ENCODE measurements at places on chromosomes 16 and 17. TPM values are rescaled to one million over a fixed set of nuclear protein-coding genes. Genes with fewer than 3 reads are reported as not detected.

The TMIGD1 gene
- not detected for total RNA-seq

The STAT5B gene
- total RNA-seq = 27.0 TPM

DNA sequence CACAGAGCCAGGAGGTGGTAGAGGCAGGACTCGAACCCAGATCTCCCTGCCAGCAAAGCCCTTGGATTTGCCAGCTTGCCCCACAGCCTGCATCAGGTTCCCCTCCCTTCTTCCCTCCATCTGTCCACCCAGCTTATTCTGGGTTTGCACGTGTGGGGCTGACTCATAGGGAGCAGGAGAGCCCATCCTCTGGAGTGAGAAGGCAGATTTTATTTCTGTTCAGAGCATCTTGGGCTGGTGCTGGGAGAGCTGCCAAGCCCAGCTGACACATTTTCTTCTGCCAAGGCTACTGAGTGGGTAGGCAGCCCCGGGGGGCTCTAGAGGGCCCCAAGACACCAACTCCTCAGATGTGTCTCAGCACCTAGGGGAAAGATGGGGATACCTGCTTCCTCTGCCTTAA lies 106.3 kb upstream of the CRHR1 start:
- DNase-seq = no peak
- no peak overlapping the region for H3K27ac ChIP-seq
- H3K4me1 ChIP-seq = no peaks in the 10 kb centered on the region
- H3K4me3 ChIP-seq = no peak overlapping the region

DNA sequence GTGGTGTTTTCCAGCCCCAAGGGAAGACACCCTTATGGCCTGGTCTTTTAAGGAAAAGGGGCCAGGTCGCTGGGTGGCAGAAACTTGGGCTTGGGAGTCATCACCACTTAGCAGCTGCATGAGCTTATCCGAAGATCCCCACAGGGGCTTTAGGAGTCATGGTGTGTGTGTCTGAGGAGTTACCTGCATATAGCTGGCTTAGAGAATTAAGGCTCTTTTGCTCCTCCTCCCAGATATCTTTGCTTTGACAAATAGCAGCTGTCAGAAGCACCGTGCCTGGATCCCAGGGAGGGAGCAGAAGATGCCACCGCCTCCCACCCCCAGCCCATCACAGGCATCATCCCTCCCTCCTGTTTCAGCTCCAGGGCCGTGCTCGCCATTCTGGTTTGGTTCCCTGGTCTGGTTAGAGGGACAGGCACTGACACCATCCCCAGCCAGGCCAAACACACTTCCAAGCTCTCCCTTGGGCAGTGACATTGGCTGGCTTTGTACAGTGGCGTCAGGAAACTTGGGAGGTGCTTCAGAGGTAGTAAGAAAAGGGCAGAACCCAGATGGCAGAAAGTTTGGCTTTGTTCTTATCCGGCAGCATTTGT lies 17.4 kb downstream of the LDHD start:
- DNase-seq = no peak
- no peaks in the 10 kb centered on the region for H3K27me3 ChIP-seq
- H3K27ac ChIP-seq = peak overlapping the region; percentile 15
- H3K36me3 ChIP-seq = peaks cover 21% of the 10 kb centered on the region
- H3K4me1 ChIP-seq = peaks cover 30% of the 10 kb centered on the region

DNA sequence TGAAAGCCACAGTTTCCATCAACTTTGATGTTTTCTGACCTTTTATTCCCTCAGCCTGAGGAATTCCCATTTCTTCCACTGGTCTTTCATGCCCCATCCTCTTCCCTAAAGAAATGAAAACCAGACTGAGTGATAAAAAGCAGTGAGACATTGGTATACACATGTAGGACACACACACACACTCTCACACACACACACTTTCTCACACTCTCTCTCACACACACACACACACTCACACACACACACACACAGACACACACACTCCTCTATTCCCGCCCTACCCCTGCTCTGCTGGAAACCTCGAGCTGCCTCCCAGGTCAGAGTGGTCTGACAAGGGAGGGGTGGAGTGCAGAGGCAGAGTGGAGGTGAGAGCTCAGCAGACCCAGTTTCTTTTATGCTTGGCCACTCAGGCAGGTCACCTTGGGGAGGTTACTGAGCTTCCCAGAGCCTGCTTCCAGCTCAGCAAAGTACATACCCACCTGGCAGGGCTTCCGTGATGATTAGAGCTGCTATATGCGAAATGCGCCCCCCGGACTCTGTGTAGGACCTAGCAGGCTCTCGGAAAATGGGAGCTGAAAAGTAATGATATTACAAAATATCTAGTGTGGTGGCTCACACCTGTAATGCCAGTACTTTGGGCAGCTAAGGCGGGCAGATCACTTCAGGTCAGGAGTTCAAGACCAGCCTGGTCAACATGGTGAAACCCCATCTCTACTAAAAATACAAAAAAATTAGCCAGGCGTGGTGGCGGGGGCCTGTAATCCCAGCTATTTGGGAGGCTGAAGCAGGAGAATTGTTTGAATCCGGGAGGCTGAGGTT lies 30.7 kb downstream of the CCR7 start:
- no peak for DNase-seq
- no peak overlapping the region for H3K4me3 ChIP-seq
- H3K27ac ChIP-seq = no peak overlapping the region
- H3K4me1 ChIP-seq = peaks cover 39% of the 10 kb centered on the region
- no peaks in the 10 kb centered on the region for H3K36me3 ChIP-seq

The BCO1 gene
- not detected for total RNA-seq

DNA sequence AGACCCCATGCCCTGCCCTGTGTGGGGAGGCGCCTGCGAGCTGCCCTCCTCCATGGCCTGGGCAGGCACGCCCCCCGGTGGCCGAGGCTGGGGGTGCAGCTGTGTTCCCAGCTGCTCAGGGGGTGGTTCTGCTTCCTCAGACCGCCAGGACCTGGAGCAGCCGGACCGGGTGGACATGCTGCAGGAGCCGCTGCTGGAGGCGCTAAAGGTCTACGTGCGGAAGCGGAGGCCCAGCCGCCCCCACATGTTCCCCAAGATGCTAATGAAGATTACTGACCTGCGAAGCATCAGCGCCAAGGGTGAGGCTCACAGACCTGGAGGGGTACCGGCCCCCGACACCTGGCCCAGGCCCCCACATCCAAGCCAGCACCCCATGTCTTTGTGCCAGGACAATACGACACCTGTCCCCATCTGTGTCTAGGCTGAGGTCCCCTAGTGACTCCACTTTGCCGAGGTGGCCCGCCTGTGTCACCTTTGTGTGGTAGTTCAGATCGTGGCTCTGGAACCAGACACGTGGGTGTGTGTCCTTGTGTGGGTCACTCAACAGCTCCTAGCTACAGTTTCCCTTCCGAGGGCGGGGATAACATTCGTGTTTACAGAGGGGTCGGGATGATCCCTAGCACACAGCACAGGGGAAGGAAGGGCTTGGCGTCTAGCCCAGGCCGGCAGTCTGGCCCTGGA lies 9.3 kb downstream of the GJD3 start:
- H3K36me3 ChIP-seq = peaks cover 70% of the 10 kb centered on the region
- peaks cover 3% of the 10 kb centered on the region for H3K27me3 ChIP-seq
- peak overlapping the region; percentile 45 for H3K27ac ChIP-seq
- H3K4me1 ChIP-seq = peaks cover 65% of the 10 kb centered on the region
- peak; percentile 77 for DNase-seq
- H3K4me3 ChIP-seq = no peak overlapping the region

The MRPL27 gene
- 81.5 TPM for total RNA-seq

DNA sequence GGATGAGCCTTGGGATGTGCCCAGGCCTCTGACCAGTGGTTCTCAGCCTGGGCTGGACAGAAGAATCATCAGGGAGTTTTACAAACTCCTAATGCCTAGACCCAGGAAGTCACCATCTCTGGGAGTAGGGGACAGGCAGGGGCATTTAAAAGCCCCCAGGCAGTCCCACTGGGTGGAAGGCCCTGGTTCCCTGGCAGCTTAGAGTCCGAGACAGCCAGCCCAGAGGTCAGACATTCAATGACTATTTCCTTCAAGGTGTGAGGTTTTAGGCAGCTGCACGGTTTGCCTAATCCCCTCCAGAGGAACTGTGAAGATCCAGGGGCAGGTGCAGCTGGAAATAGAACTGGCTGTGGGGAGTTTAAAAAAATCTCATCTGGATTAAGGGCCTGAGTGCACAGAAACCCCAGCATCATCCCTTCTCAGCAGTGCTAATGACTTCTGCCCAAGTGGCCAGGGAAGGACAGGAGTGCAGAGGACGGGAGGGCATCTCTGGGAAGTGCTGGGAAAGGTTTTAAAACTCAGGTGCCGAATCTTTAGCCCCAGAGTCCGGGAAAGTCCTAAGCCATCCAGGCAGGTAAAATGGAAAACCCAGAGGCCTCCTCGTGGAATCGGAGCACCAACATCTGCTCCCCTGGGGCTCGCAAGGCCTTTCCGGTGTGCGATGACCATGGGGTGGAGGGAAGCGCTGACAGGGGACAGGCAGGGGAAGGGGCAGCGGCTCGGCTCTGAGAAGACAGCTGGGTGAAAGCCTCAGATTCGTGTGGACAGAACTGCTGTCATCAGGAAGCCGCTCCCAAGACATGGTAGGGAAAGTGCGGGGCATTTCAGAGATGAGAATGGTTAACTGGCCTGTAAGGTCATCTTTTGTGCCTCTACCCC lies 1.5 kb upstream of the LGALS3BP start:
- H3K36me3 ChIP-seq = peaks cover 10% of the 10 kb centered on the region
- H3K27me3 ChIP-seq = no peaks in the 10 kb centered on the region
- peaks cover 48% of the 10 kb centered on the region for H3K4me1 ChIP-seq

GRCh38 chr16:49498264-49498663 lies 124.7 kb downstream of the C16orf78 start:
- no peak overlapping the region for H3K27ac ChIP-seq
- H3K27me3 ChIP-seq = no peaks in the 10 kb centered on the region
- peaks cover 3% of the 10 kb centered on the region for H3K36me3 ChIP-seq
- no peak for DNase-seq

The CCL17 gene
- total RNA-seq = not detected

The TBC1D3E gene
- total RNA-seq = not detected

- no peaks in the 10 kb centered on the region for H3K4me1 ChIP-seq
- no peak overlapping the region for H3K27ac ChIP-seq
- no peak overlapping the region for H3K4me3 ChIP-seq
Measured at GRCh38 chr16:66020046-66020445, 346.4 kb upstream of the CDH5 start.

The HCRT gene
- total RNA-seq = 0.13 TPM

DNA sequence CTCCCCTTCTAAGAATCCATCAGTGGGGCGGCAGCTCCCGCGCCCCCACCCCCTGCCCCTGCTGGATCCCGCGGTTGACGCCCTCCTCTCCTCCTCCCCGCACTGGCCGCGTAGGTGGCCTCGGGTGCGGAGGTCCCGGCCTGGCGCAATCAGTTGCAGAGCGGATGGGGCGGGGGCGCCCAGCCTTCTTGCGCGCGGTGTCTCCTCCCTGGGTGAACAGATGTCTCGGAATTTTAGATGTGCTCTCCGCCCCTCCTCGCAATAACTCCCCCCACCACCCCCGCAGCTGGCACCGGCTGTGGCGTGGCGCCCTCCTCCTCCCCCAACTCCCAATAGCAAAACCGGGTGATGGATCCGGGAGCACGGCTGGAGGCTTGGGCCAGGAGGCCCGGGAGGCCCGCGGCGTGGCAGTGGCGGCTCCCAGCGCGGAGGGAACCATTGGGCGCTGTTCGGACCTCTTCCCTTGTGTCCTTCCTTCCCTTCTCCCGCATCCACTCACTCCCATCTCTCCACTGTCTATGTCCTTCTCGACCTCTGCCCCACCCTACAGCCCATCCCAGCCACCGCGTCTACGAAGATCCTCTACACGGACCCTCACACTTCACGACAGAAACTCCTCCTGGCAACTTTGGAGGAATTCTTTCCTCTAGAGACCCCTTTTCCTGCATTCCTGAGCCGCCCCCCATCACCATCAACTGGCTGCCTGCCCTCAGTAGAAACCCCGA lies 11.0 kb downstream of the NEUROD2 start:
- peaks cover 88% of the 10 kb centered on the region for H3K27me3 ChIP-seq
- H3K4me3 ChIP-seq = no peak overlapping the region
- no peak overlapping the region for H3K27ac ChIP-seq
- H3K36me3 ChIP-seq = no peaks in the 10 kb centered on the region
- no peak for DNase-seq

- H3K4me3 ChIP-seq = no peak overlapping the region
- H3K4me1 ChIP-seq = no peaks in the 10 kb centered on the region
- no peak for DNase-seq
- no peaks in the 10 kb centered on the region for H3K36me3 ChIP-seq
- peaks cover 5% of the 10 kb centered on the region for H3K27me3 ChIP-seq
- H3K27ac ChIP-seq = no peak overlapping the region
Measured at GRCh38 chr16:4915226-4915761, 21.7 kb downstream of the PPL start.

- H3K4me3 ChIP-seq = no peak overlapping the region
- no peaks in the 10 kb centered on the region for H3K4me1 ChIP-seq
- no peak overlapping the region for H3K27ac ChIP-seq
Measured at GRCh38 chr17:45756266-45756991, 27.7 kb upstream of the CRHR1 start.

The ITPRIPL2 gene
- total RNA-seq = 17.8 TPM

- H3K36me3 ChIP-seq = no peaks in the 10 kb centered on the region
- H3K4me1 ChIP-seq = peaks cover 22% of the 10 kb centered on the region
- no peak for DNase-seq
- H3K4me3 ChIP-seq = no peak overlapping the region
Measured at GRCh38 chr17:10091046-10091445, 107.4 kb downstream of the GAS7 start.

- H3K36me3 ChIP-seq = peaks cover 76% of the 10 kb centered on the region
- peaks cover 69% of the 10 kb centered on the region for H3K4me1 ChIP-seq
- no peak overlapping the region for H3K4me3 ChIP-seq
- H3K27ac ChIP-seq = no peak overlapping the region
Measured at GRCh38 chr16:31083556-31083955, 5.2 kb downstream of the PRSS53 start.

The GUCY2D gene
- total RNA-seq = under 0.01 TPM

- H3K4me3 ChIP-seq = no peak overlapping the region
- peaks cover 18% of the 10 kb centered on the region for H3K4me1 ChIP-seq
- DNase-seq = no peak
- H3K36me3 ChIP-seq = peaks cover 73% of the 10 kb centered on the region
Measured at GRCh38 chr17:81916234-81917001, 1.6 kb downstream of the SIRT7 start.

DNA sequence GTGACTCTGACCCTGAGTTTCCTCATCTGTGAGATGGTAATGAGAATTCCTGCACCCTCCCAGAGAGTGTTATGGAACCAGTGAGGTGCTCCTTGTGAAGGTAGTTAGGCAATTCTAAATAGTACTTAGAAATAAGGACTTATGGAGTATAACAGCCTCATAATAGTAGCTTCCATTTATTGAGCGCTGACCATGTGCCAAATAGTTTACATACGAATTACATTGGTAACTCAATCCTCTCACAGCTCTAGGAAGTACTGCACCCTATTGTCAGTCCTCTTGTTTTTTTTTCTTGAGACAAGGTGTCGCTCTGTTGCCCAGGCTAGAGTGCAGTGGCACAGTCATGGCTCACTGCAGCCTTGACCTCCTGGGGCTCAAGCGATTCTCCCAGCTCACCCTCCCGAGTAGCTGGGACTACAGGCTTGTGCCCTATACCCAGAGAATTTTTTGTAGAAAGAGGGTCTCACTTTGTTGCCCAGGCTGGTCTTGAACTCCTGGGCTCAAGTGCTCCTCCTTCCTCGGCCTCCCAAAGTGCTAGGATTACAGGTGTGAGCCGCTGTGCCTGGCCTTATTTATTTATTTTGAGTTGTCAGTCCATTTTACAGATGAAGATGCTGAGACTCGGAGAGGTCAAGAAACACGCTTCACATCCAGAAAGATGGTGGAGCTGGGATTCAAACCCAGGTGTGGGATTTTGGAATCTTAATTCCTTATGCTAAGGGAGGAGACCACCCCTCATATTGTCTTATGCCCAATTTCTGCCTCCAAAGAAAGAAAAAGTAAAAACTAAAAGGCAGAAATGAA lies 2.9 kb downstream of the TNS4 start:
- H3K4me3 ChIP-seq = no peak overlapping the region
- H3K27me3 ChIP-seq = no peaks in the 10 kb centered on the region
- no peak for DNase-seq
- peaks cover 16% of the 10 kb centered on the region for H3K4me1 ChIP-seq

Data from muscle of leg (tissue), 16 donors.